ENCODE measurements at places on chromosomes 12 and 14. TPM values are rescaled to one million over a fixed set of nuclear protein-coding genes. Genes with fewer than 3 reads are reported as not detected.

The RDH16 gene
- 0.82 TPM for total RNA-seq

The MLXIP gene
- 63.3 TPM for total RNA-seq

The RTL1 gene
- total RNA-seq, result 0.18 TPM

The BICDL1 gene
- 2.8 TPM for total RNA-seq

The MTA1 gene
- 150 TPM for total RNA-seq

The PDZRN4 gene
- not detected for total RNA-seq

The NOP9 gene
- total RNA-seq, result 27.2 TPM

The PZP gene
- total RNA-seq, result 2.2 TPM

The CHD8 gene
- total RNA-seq, result 144 TPM

The FAM181A gene
- not detected for total RNA-seq

The RAPGEF3 gene
- total RNA-seq, result 81.5 TPM

The KRT6C gene
- total RNA-seq, result not detected

The CRIP1 gene
- total RNA-seq, result 2.5 TPM

The CIROP gene
- total RNA-seq, result not detected

Data from endothelial cell (in vitro differentiated cells).